GM12892 (cell line): ENCODE measurements at places on chromosomes 5 and 9.

DNA sequence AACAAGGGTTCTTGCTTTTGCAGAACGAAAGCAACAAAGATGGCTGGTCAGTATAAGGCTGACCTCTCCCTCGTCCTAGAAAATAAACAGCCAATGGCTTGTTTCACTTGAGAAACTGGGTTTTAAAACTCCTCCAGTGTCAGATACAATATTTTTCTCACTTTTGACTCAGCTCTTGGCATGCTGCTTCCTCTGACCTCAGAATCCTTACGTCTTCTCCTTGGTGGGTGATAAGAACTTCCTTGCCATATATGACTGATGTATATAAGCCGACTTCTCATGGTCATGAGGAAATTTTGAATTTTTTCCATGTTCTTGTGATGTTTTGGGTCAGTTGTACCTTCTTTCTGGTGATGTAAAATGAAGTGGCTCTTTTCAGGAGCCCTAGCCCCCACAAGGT is 3.8 kb downstream of the ZNF618 start:
- no peak for DNase-seq

DNA sequence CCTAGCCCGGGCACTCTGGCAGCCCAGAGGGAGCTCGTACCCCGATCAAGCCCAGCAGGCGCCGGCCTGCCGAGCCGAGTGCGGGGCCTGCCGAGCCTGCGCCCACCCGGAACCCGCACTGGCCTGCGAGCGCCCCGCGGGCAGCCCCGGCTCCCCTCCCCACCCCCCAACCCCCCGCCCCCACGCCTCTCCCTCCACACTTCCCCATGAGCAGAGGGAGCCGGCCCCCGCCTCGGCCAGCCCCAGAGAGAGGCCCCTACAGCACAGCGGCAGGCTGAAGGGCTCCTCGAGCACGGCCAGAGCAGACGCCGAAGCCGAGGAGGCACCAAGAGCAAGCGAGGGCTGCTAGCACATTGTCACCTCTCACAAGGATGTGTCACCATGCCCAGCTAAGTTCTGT is 36.2 kb upstream of the CCDC180 start:
- no peak for DNase-seq

GRCh38 chr5:59157068-59157467 is 574.2 kb downstream of the RAB3C start:
- DNase-seq, result no peak

DNA sequence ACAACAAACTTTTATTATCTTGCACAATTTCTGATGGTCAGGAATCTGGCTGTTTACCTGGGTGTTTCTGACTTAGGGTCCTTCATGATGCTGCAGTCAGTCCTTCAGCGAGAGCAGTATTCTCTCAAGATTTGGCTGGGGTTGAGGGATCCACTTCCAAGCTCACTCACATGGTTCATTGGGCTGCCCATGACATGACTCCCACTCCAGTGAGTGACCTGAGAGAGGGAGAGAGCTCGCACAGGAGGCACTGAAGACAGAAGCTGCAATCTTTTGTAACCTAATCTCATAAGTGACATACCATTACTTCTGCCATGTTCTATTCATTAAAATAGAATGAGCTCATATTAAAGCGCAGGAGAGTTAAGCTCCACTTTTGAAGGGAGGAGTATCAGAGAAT is 212.6 kb downstream of the SPATA31D1 start:
- no peak for DNase-seq

GRCh38 chr5:152824316-152824715 is 419.2 kb upstream of the NMUR2 start:
- DNase-seq, result no peak

GRCh38 chr5:31396611-31397295 is 135.1 kb downstream of the DROSHA start:
- DNase-seq, result no peak
